ENCODE measurements at places on chromosomes 4 and X. TPM values are rescaled to one million over a fixed set of nuclear protein-coding genes. Genes with fewer than 3 reads are reported as not detected.

AWAT2 gene
- total RNA-seq = not detected

TRIM75 gene
- not detected for total RNA-seq

TMEM185A gene
- total RNA-seq = 16.7 TPM

FREM3 gene
- 0.07 TPM for total RNA-seq

SEPTIN6 gene
- 43.6 TPM for total RNA-seq

NOX1 gene
- total RNA-seq = not detected

P2RY4 gene
- total RNA-seq = not detected

HS3ST1 gene
- total RNA-seq = 0.94 TPM

FAM149A gene
- 22.5 TPM for total RNA-seq

NUDT11 gene
- 52.7 TPM for total RNA-seq

GPR50 gene
- total RNA-seq = 0.59 TPM

CCDC160 gene
- 2.7 TPM for total RNA-seq

ZBTB49 gene
- 12.2 TPM for total RNA-seq

GABRB1 gene
- total RNA-seq = 0.97 TPM

DNA sequence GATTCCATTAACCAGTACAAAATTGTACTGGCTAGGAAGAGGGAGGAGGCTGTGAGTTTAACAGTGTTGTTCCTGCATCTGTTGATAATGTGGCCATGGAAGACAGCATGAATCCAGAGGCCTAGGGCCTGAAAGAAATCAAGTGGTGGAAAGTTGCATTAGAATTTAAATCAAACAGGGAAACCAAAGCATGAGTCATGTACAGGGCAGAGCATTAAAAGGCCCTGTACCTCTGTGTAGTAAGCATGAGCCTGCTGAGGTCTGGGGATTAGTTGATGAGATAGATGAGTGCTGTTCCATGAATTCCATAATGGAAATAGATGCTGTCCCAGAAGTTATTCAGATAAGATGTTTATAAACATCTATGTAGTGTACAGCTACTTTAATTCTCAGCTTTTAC, 58.3 kb downstream of the MID1IP1 start:
- no peaks in the 10 kb centered on the region for H3K27me3 ChIP-seq
- no peak overlapping the region for H3K27ac ChIP-seq
- H3K4me3 ChIP-seq = no peak overlapping the region
- no peak for DNase-seq
- no peaks in the 10 kb centered on the region for H3K4me1 ChIP-seq

GRCh38 chrX:15854080-15854655, 445 bp downstream of the AP1S2 start:
- 0 out of 2 replicates have a peak overlapping the region, but pooled peaks have one; percentile 69 for H3K27ac ChIP-seq
- peak; percentile 54 for DNase-seq
- peaks cover 37% of the 10 kb centered on the region for H3K4me1 ChIP-seq
- peaks cover 6% of the 10 kb centered on the region for H3K36me3 ChIP-seq
- H3K4me3 ChIP-seq = peak overlapping the region; percentile 83
- H3K27me3 ChIP-seq = no peaks in the 10 kb centered on the region

DNA sequence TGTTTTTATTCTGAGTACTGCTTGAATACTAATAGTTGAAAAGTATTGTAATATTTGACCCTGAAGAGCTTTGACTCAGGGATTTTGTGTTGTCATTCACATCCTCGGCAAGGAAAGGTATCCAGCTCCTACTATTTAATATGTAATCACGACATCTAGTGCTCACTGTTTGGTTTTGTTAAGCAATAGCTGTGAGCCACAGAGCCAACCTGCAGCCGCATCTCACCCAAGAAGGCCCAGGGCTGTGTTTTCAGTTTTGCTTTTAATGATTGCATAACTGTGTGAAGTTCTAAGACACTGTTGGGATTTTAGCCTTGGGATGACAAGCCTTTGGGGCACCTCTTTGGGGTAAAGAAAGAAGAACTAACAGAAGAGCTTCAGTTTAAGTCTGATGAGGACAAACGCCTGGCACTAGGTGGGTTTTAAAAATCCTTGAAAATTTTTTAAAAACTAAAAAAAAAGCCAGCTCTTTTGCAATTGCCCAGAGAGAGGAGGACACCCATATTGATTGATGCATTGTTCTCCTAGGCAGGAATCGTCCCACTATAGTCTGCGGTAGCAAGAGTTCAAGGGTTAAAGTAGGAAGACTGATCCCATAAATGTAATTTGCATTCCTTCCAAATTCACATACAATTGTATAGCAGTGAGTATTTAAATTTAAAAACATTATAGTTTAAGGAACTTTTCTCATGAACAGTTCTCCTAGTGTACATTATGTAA, 157.8 kb downstream of the RELL1 start:
- no peak overlapping the region for H3K4me3 ChIP-seq
- DNase-seq = peak; percentile 19
- no peaks in the 10 kb centered on the region for H3K36me3 ChIP-seq
- H3K27me3 ChIP-seq = no peaks in the 10 kb centered on the region
- no peaks in the 10 kb centered on the region for H3K4me1 ChIP-seq

GRCh38 chrX:87160435-87161010, 357.1 kb upstream of the KLHL4 start:
- no peak overlapping the region for H3K27ac ChIP-seq
- H3K27me3 ChIP-seq = no peaks in the 10 kb centered on the region
- no peaks in the 10 kb centered on the region for H3K4me1 ChIP-seq
- no peaks in the 10 kb centered on the region for H3K36me3 ChIP-seq
- DNase-seq = peak; percentile 27

DNA sequence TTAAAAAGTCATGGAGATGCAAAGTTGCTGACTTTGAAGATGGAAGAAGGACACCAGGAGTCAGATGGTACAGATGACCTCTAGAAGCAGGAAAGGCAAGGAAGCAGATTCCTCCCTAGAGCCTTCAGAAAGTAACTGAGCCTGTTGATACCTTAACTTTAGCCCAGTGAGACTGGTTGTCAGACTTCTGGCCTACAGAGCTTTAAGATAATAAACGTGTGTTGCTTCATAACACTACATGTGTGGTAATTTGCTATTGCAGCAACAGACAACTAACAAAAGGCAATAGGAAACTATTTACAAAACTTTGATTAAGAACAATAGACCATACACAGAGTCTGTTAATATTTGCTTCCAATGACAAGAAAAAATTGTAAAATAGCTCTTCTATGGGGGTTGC, 102.0 kb upstream of the USP38 start:
- H3K4me3 ChIP-seq = no peak overlapping the region
- H3K4me1 ChIP-seq = no peaks in the 10 kb centered on the region

- peaks cover 56% of the 10 kb centered on the region for H3K27me3 ChIP-seq
- H3K4me1 ChIP-seq = no peaks in the 10 kb centered on the region
- DNase-seq = peak; percentile 78
- peak overlapping the region; percentile 81 for H3K4me3 ChIP-seq
Observed at GRCh38 chr4:81214144-81214880, 710 bp downstream of the PRKG2 start.

DNA sequence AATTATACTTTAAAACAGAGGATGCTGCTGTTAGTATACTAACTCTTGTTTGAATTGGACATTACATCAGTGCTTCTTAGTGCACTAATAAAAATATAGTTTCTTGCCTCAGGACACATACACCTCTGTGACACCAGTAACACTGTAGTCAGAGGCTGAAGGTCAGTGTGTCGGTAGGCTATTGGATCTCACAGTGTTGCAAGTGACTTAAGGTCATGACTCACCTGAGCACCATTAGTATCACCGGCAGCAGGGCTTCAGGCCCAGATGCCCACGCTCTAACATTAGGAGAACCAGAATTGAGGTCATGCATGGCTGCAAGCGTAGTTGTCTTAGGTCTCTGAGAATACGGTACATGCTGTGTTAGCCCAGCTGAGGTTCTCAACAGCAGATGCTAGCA, 15.2 kb downstream of the ETDC start:
- no peak overlapping the region for H3K4me3 ChIP-seq
- no peak overlapping the region for H3K27ac ChIP-seq
- H3K4me1 ChIP-seq = no peaks in the 10 kb centered on the region
- no peaks in the 10 kb centered on the region for H3K27me3 ChIP-seq

DNA sequence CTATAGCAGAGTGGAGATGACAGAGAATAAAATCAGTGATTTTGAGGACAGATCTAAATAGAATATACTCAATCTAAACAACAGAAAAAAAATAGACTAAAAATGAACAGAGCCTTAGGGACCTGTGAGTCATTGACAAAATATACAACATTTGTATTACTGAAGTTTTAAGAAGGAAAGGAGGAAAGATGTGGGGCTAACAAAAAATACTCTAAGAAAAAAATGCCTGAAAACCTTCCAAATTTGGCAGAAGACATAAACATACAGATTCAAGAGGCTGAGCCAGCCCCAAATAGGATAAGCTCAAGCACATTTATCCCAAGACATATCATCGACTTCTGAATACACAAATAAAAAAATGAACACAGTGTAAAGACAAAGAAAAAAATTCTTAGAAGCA, 123.6 kb upstream of the INTU start:
- no peak overlapping the region for H3K4me3 ChIP-seq
- no peaks in the 10 kb centered on the region for H3K27me3 ChIP-seq
- no peak for DNase-seq
- H3K4me1 ChIP-seq = no peaks in the 10 kb centered on the region
- H3K36me3 ChIP-seq = no peaks in the 10 kb centered on the region

GRCh38 chr4:123113155-123113554, 190.8 kb upstream of the NUDT6 start:
- H3K4me3 ChIP-seq = no peak overlapping the region
- no peaks in the 10 kb centered on the region for H3K36me3 ChIP-seq
- no peak overlapping the region for H3K27ac ChIP-seq
- H3K27me3 ChIP-seq = no peaks in the 10 kb centered on the region
- no peak for DNase-seq
- no peaks in the 10 kb centered on the region for H3K4me1 ChIP-seq

- peaks cover 28% of the 10 kb centered on the region for H3K4me1 ChIP-seq
- H3K4me3 ChIP-seq = no peak overlapping the region
- no peak for DNase-seq
- H3K36me3 ChIP-seq = no peaks in the 10 kb centered on the region
- no peaks in the 10 kb centered on the region for H3K27me3 ChIP-seq
- H3K27ac ChIP-seq = no peak overlapping the region
Observed at GRCh38 chr4:43275779-43276178, 383.3 kb downstream of the GRXCR1 start.

GRCh38 chrX:109862433-109862832, 129.4 kb upstream of the ACSL4 start:
- H3K27me3 ChIP-seq = no peaks in the 10 kb centered on the region
- no peak overlapping the region for H3K4me3 ChIP-seq
- peaks cover 10% of the 10 kb centered on the region for H3K4me1 ChIP-seq
- no peak for DNase-seq
- H3K36me3 ChIP-seq = no peaks in the 10 kb centered on the region

DNA sequence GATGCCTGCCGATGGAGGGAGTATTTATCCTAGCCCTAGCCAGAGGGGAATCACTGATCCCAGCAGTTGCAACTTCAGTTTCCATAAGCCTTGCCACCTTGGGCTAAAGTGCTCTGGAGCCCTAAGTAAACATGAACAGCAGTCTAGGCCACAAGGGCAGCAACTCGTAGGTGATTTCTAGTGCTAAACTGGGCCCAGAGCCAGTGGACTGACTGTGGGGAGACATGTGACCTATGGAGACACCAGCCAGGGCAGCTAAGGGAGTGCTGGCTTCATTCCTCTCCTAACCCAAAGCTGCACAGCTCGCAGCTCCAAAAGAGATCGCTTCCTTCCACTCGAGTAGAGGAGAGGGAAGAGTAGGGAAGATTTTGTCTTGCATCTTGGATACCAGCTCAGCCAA, 120.8 kb upstream of the MAGEA10 start:
- H3K27ac ChIP-seq = no peak overlapping the region
- no peak overlapping the region for H3K4me3 ChIP-seq
- no peak for DNase-seq
- H3K4me1 ChIP-seq = no peaks in the 10 kb centered on the region
- H3K27me3 ChIP-seq = no peaks in the 10 kb centered on the region
- H3K36me3 ChIP-seq = no peaks in the 10 kb centered on the region

DNA sequence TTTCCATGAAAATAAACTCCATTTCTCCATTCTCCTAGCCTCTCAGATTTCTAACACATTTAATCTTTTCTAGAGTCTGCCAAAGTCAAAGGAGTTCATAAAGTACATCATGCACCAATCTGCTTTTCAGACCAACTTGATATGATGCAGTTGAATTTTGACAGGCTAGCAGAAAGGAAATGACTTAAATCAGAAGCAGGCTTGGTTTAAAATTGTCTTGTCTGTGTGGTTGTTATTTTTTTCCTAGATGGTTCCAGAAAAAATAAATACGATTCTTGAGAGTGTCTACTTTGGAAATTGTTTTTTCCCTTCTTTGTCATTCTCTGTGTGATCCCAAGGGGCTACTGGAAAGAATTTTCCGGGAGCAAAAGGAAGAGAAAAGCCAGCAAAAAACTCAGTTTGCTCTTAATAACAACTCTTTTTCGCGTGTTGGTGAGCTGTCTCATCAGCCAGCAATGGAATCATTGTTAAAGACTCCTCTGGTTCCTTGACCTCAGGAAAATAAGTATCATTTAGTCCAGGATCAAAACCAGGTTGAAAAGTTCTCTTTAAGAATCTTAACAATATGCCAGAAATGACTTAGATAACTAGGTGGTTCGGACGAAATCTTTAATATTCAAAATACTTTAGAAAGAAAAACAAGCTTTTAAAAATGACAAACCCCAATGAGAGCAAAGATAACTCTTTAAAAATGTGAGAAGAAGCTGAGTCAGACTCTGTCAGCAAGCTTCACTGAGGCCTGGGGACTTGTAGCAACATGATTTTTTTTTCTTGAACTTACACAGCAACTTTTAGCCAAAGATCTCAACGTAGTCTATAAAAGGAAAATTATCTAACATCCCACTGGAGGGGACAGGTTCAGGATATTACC, 49.7 kb upstream of the GAB1 start:
- no peaks in the 10 kb centered on the region for H3K36me3 ChIP-seq
- peaks cover 13% of the 10 kb centered on the region for H3K4me1 ChIP-seq
- H3K27me3 ChIP-seq = no peaks in the 10 kb centered on the region
- H3K27ac ChIP-seq = no peak overlapping the region

- H3K4me1 ChIP-seq = peaks cover 6% of the 10 kb centered on the region
- H3K27me3 ChIP-seq = no peaks in the 10 kb centered on the region
Observed at GRCh38 chr4:118760092-118760491, 74.9 kb downstream of the METTL14 start.

DNA sequence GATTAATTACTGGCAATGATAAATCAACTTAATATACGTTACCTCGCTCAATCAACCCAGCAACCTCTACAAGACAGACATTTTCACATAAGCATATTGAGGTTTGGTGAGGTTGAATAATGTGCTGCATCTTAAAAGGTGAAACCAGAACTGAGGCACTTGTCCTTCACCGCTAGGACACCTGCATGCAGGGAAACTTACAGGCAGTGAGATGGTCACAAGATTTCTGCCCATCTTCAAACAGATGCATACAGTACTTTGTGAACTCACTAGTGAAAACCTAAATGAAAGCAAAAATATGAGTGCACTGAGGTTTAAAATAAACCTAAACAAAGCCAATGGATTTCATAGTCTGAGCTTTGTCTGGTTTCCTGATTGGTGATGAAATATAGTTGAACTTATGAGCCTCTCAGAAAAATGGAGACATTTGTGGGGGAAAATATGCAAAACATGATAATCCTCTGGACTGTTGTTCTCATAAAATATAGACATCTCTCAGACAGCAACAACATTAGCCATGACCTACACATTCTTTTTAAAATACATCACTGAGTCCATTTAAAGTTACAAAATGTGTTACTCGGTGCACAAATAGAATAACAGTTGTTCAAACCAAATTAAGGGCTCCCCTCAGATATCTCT, 20.9 kb upstream of the PRSS12 start:
- H3K27ac ChIP-seq = no peak overlapping the region
- H3K27me3 ChIP-seq = no peaks in the 10 kb centered on the region
